ENCODE measurements at places on chromosomes 5 and 9. TPM values are rescaled to one million over a fixed set of nuclear protein-coding genes. Genes with fewer than 3 reads are reported as not detected.

CDH9 gene
- total RNA-seq, result not detected

GPX8 gene
- total RNA-seq, result not detected

STPG3 gene
- not detected for total RNA-seq

IGFBPL1 gene
- total RNA-seq, result not detected

ZNF474 gene
- 0.35 TPM for total RNA-seq

ZFR gene
- total RNA-seq, result 39.8 TPM
